ENCODE measurements at places on chromosomes 16 and 17. TPM values are rescaled to one million over a fixed set of nuclear protein-coding genes. Genes with fewer than 3 reads are reported as not detected.

Gene GGT6
- not detected for total RNA-seq

Gene ABCC12
- total RNA-seq: not detected

Gene RHBDL1
- 2.9 TPM for total RNA-seq

Gene MED13
- 51.3 TPM for total RNA-seq

Gene STX1B
- 0.95 TPM for total RNA-seq

Gene SRL
- not detected for total RNA-seq

Gene CLEC18B
- 2.0 TPM for total RNA-seq

Gene NPW
- not detected for total RNA-seq

Gene SEPTIN12
- total RNA-seq: not detected

Gene GAS2L2
- total RNA-seq: not detected

Gene RDM1
- 4.3 TPM for total RNA-seq

Gene FLYWCH1
- 52.4 TPM for total RNA-seq

GRCh38 chr17:869567-870525 is 87.7 kb downstream of the MRM3 start:
- no peak for ATAC-seq

- no peak for ATAC-seq
Observed at GRCh38 chr17:44334315-44334714, 9.7 kb upstream of the SLC25A39 start.

GRCh38 chr16:88903267-88903666 is 36.8 kb upstream of the PABPN1L start:
- no peak for ATAC-seq

- ATAC-seq: no peak
Observed at GRCh38 chr16:72911971-72912370, 136.0 kb downstream of the ZFHX3 start.

- no peak for ATAC-seq
Observed at GRCh38 chr17:28427371-28427770, 21.4 kb upstream of the SLC46A1 start.

DNA sequence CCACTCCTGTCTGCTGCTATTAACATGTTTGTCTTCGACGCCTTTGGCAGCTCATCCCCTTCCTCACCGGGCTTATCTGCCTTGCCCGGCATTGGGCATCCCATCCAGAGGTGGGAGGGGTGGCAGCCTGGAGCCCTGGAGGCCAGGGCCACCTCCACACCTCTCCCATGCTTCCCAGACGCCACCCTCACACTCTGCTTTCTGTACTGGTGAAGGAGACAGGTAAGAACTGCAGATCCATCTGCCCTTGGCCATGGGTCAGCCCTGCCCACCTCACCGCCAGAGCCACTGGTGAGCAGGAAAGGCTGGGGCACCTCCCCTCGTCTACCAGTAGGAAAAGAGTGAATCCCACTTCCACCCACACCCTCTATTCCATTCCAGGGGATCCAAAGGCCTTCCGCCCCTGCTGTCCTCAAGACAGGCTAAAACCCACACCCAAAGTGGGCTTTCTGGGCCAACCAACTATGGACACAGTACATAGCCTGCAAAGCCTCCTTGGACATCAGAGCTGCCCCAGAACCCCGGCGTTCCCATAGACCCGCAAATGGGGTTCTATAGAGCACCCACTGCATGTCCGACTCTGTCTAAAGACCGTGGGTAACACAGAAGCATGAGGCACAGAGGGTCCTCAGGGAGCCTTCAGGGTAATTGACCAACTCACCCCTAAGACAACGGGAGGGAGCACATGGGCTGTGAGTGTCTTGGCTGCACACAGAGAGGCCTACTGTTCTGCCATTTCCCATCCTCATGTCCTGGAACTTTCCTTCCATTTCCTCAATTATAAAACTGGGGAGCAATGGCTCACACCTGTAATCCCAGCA is 23.4 kb upstream of the RBFOX3 start:
- ATAC-seq: no peak

GRCh38 chr16:74372953-74373846 is 2.9 kb upstream of the NPIPB15 start:
- ATAC-seq: no peak

- ATAC-seq: no peak
Observed at GRCh38 chr17:46851029-46851741, at the start of gene WNT9B. WNT9B (plus strand) TSS chr17:46851583; CDS start chr17:46851639, 56 bp downstream.

- ATAC-seq: no peak
Observed at GRCh38 chr16:66544016-66544757, 5.7 kb downstream of the TK2 start.

DNA sequence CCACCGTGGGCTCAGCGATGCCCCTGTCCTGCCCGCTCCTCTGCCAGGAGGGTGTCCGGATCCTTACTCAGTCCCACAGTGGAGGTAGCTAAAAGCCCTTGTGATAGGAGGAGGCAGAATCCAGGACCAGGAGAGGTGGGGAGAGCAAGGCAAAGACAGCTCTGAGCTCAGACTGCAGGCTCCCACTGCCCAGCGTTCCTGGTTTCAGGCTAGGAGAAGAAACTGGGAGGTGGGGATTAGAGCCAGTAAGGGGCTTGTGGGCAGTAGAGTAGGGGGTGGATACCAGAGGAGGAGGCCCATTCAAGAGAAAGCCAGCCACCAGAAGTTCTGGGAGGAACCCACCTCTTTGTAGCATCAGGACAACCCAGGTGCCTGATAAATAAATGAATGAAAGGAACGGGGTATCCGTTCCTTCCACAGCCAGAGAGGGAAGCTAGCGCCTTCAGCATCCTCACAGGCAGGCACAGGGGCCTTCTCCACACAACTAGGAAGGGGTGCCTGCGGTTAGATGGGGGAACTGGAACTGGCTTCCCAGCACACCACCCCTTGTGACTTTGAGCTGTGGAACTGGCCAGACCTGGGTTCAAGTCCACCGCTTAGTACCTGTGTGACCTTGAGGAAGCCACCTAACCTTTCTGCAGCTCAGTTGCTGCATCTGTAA is 2.3 kb downstream of the IL21R start:
- ATAC-seq: no peak

DNA sequence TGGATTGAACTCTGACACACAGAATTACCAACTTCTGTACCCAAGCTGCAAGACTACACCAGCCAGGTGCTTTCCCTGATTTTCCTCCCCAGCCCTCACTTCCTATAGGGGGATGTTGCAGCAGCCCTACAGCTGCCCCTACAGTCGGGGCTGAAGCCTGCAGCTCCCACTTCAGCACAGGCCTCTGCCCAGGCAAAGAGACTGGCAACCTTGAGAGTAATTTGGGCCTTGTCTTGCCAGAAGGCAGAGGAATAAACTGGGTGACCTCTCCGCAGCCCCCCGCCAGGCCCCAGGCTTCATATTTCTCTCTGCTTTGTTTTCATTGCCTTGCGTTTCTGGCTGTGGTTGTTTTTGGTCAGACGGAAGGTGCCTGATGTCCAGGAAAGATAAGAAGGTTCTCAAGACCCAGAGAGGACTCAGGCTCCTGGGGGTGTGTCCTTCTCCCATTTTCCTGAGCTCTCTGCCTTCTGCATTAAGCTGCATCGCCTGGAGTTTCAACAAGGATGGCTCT is 32.0 kb downstream of the SLC6A4 start:
- no peak for ATAC-seq

DNA sequence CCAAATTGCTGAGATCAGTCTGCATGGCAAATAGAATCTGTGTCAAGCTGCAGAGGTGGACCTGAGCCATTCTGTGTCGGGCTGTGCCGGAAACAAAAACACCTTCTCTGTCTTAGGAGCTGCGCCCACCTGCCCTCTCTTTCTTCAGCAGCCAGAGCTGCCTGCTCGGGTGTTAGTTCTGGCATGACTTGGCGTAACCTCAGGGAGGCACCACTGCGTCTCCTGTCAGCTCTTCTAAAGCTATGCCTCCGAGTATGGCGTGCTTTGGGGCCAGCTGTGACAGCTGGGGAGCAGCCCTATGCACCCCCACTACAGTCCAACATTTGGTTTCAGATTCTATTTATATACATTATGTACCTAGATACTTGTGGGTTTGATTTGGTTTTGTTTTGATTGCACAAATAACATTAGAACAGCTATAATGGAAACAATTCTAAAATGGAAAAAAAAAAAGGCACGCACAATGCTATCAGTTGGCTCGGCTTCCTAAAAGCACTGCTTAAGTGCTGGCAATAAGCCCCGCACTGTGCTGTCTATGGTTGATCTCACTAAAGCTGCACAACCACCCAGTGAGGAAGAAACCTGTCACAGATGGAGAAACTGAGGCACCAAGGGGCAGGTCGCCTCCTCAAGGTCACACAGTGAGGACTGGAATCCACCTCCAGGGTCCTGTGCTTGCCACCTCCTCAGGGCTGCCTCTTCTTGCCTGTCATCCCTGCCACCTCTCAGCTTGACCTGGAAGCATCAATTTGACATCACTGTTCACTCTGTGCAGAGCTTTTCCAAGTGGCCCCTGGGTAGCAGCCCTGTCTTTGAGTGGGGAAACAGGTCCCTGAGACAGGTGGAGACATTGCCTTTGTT is 18.7 kb upstream of the ADGRG1 start:
- ATAC-seq: peak; percentile 90

- no peak for ATAC-seq
Observed at GRCh38 chr17:81635431-81635830, 1.5 kb downstream of the NPLOC4 start.

DNA sequence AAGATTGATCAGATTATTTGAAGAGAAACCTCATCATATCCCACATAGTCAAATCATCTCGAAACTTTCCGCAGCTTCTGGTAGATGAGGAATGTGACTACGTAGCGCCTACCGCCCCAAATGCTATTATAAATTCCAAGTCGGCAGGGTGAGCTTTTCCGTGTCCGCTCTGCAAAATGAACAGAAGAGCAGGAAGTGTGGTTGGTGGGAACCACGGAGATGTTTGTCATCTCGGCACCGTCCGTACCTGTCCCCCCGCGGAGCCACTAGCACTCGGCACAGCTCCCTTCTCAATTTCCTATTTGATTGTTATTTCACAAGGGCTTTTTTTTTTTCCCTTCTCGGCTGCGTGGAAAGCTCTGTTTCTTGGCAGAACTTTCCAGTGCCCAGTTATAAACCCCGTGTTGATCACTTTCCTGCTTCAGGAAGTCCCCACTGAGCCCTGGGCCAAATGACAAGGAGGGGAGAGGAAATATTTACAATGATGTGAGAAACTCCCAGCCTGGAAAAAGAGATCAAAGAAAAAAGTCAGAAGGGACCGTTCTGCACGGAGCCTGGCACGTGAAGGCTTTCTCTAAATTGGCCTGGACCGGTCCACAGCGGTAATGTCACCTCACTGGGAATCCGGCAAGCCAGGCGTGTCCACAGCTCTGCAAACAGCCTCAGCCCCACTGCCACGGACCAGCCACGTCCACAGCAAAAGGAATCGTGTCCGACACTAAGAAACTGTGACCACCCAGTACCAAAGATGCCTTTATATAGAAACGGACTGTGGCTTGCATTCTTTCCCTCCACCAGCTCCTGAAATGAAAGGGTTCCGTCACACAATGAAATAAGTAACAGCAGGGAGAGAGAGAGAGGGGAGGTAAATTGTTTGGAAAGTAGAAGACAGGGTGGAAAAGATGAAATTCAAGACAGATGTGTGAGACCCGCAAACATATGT is 65.0 kb downstream of the MRM3 start:
- ATAC-seq: no peak

- no peak for ATAC-seq
Observed at GRCh38 chr16:84841787-84842300, 22.1 kb downstream of the CRISPLD2 start.

- ATAC-seq: no peak
Observed at GRCh38 chr17:3002538-3003295, 60.7 kb downstream of the OR1D5 start.

GRCh38 chr16:75931043-75931442 is 204.8 kb upstream of the CPHXL start:
- ATAC-seq: no peak

- ATAC-seq: no peak
Observed at GRCh38 chr17:33013596-33014375, 22.1 kb downstream of the SPACA3 start.

- ATAC-seq: no peak
Observed at GRCh38 chr17:72099919-72100318, 20.9 kb upstream of the SOX9 start.

DNA sequence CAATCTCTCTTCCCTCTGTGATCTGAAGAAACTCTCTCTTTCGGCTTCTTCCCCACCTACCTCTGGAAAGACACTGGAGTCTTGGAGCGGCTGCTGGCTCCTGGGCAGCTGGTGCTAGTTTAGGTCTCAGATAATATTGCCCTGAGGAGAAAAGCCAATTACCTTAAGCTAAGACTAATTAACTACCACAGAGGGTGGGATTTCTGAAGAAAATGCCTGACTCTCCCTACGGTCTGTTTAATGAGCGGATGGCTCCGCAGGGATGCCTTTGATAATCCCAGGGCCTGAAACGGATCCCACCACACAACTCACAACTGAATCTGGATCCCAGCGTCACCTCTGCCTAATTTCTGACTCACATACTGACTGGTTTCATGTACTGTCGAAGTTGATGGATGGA is 127.0 kb upstream of the NLRP1 start:
- ATAC-seq: no peak

DNA sequence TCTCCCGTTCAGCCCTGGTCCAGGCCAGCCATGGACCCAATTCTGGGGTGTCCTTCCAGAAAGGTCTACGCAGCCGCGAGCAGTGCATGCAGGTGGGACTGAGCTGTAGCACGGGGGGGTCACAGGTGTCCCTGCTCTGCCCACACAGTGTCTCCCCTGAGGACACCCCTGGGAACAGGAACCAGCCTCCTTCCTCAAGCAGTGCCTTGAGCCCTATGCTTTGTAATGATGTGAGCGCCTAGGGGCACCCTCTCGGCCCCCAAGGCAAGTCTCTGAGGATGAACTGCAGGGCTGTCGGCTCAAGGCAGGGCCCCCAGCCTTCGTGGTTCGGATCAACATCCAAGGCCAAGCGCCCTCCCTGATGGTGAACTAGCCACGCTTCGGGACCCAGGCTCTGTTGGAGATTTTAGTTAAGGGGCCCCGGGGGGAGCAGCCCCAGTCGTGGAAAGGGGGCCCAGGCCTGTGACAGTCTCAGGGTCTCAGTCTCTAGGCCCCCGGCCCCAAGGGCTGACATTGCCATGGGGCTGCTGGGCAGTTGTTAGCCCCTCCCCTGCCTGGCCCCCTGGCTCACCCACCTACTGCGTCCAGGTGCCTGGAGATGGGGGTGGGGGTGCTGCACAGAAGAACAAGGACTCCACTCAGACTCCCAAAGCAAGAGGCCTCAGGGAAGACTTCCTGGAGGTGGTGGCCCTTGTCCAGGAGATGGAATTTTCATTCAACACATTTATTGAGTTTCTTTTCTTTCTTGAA is 2.3 kb downstream of the IL17C start:
- no peak for ATAC-seq

DNA sequence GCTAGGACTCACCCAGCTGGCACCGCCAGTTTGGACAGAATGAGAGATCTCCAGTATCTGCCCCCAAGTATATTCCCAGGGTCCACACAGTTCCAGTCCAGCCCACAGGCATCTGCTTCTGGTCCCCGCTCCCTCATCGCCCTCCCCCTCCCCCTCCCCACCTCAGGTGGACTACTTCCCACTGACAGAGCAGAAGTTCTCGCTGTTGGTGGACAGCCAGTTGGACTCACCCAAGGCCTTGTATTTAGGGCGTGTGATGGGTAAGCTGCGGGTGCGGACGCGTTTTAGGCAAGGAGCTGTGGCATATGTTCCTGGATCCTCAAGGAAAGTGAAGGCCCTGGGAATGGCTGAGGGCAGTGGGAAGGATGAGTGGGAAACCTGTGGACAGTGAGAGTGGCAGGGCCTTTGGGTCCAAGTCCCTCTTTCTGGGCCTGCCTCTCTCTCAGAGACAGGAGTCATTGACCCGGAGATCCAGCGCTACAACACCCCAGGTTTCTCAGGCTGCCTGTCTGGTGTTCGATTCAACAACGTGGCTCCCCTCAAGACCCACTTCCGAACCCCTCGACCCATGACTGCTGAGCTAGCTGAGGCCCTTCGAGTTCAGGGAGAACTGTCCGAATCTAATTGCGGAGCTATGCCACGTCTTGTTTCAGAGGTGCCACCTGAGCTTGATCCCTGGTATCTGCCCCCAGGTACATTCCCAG is 14.9 kb downstream of the CNTNAP1 start:
- no peak for ATAC-seq
